ENCODE measurements at places on chromosomes 12 and 14.

DNA sequence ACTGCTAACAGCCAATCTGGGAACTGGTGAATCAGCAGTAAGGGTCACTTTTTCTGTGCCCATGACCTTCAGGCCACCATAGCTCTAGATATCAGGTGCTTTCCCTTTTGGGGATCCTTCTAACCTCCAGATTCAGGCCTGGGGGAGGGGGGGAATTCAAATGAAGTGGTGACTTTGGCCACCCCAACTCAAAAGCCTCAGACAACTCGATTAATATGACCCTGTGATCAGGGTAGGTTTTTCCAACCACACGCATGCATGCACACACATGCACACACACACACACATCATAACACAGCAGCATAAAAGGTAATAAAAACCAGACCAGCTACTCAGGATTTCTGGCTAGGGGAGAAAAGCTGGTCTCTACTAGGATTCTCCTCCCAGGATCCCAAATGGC, 5.3 kb downstream of the TBX3 start:
- no peak for DNase-seq

DNA sequence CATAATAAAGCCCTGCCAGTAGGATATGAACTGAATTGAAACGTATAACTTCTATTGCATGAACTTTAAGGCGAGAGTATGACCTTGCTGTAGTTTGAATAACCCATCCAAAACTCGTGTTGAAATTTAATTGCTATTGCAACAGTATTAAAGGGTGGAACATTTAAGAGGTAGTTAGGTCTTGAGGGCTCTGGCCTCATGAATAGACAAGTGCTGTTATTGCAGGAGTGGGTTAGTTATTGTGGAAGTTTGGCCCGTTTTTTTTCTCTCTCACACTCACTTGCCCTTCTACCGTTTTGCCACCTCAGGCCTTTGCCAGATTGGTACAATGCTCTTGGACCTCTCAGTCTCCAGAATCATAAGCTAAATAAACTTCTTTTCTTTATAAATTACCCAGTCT, 473.7 kb upstream of the SYT1 start:
- DNase-seq, result no peak

DNA sequence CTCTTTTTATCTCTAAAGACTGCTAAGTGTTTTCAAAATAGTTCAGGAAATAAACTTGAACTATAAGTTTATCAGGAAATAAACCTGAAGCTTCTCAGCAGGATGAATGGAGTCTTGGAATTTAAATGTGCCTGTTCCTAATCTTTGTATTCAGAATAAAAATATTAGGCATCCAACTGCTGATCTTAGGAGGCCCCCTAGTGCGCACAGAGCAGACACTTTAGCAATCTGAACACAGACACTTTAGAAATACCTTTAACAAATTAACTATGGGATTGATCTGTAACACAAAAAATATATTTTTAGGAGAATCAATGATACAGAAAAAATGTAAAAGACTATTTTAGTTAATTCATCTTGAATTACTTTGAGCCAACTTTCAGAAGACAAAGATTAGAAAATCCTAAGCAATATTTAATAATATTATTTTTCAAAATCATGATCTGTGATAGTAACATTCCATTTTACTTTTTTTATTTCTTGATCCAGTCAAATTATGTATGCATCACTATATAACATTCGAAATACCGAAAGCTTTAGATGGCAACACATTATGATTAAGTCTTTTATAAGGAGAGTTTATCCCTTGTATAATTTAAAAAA, 80.9 kb downstream of the SLC41A2 start:
- DNase-seq, result no peak

DNA sequence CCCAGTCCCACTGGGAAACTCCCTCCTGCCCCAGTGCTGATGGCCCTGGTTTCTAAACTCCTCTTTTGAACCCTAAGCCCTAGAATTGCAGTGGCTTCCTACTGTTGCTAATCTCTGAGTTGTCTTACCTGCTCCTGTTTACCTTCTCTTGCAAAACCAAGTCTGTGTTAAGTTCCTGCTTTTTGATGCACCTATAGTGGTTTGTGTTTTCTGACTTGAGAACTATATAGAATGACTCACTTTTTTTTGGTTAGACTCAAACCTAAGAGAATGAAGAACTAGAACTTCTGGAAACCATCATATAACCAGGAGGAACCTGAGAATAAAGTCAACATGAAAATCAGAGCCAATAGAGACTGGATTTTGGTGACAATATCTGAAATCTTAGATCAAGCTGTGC, 5.5 kb upstream of the GAS2L3 start:
- DNase-seq, result no peak

DNA sequence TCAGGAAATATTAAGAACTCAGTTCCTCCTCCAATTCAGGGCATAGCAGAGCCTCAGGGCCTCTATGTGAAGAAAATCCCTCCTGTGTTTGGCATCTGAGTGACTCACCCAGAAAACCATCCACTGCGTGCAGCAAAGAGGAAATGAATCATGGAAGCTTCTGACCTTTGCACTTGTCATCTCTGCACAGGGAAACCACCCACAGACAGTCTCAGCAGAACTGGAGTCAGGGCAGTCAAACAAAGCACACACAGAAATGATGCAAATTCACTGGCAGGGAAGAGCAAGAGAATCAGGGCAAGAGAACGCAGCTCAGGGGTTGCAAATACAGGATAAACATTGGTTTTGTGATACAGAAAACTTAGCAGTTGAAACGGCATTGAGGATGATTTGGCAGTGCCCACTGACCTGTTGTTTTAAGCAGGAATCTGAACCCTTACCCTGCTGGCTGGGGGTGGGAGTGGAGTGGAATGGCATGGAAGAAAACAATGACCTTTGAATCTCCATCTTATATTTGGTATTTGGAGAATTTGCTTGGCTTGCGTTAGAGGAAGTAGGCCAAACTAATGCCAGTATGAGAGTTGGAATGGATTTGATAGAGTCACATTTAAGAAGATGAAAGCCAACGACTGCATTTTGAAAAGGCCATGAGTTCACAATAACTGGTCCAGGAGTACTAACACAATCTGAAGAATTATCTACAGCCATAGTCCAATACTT, 53.5 kb downstream of the PHLDA1 start:
- DNase-seq, result peak; percentile 27

- no peak for DNase-seq
These were observed 6.4 kb downstream of the SSH1 start for GRCh38 chr12:108850854-108851573.

DNA sequence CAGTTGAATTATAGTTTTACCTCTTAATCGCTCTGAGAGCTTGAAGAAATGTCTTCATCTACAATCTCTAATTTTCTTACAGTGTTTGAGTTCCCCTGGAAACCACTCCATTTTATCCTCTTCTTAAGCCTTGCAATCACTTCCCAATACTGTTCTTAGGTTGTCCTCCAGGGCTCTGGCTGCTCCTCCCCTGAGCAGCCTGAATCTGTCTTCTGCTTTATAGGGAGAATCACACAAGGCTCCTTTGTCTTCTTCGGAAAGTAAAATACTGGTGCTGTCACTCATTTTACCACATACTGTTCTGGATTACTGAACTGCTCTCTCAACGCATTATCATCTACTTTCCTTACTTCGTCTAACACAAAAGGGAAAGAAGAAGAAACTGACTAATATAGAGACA, 133.7 kb downstream of the MDGA2 start:
- no peak for DNase-seq

DNA sequence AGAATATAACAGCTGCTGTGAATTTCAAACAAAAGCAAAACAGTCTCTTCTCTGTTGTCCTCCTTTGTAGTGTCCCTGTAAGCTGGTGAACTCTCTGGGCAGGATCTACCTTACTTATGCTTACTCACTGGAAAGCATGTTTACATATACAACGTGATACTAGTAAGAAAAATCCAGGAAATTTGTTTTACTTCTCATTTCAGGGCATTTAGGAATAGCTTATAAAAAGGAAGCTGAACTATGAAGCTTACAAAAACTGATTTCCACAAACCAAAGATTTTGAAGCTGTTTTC, 311.0 kb downstream of the NOVA1 start:
- no peak for DNase-seq

DNA sequence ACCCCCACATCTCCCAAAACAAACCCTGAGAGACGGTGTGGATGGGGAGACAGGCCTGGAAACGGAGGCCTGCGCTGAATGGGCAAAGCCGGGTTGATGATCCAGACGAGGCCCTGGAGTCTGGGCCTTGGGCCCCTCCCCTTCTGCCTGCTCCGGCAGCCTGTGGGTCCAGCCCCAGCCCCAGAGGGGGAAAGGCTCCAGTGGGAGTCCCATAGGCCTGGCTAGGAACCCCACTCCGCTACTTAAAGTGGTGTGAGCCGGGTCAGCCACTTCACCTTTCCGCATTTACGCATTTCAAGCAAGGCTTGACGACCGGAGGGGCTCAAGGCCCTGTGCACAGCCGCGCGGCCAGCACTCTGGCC, 695 bp upstream of the TNFAIP2 start:
- DNase-seq, result no peak

GRCh38 chr14:33691907-33692306, 259.0 kb downstream of the EGLN3 start:
- no peak for DNase-seq

DNA sequence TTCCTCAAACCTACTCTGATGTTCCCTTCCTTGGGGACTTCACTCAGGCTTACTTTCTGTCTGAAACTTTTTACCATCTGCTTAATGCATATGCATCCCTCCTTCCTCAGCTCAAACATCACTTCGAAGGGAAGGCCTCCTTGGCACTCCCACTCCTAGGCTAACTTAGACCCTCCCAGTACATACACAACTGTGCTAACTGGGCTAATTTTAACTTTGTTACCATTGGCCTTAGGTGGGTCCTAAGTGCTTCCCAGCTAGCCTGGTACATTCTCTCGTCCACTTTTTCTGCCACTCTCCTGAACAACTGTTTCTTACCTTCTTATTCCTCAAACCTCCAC, 3.8 kb downstream of the EEF1AKMT3 start:
- no peak for DNase-seq

DNA sequence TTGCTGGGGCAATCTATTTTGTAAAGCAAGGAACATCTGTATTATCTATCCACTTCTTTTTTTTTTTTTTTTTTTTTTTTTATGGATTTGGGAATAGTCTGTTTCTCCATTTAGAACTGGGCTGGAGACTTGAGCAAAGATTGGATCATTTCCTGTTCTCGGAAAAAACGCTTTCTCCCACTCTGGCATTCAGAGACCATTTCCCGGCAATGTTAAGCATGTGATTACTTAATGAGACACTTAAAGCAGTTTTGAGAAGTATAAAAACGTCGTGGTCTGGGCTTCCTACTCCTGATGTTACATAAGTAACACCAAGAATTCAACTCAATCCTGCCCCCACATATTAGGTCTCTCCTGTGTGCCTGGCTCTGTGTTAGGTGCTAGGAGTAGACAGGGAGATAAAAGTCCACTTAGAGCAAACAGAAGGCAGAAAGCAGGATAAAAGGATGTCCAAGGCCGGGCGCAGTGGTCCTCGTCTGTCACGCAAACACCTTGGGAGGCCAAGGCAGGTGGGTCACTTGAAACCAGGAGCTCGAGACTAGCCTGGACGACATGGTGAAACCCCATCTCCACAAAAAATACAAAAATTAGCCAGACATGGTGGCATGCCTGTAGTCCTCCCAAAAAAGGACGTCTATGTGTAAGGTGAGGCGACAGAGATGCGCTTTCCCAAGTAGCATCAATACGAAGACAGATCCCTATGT, 152.1 kb upstream of the GSC start:
- no peak for DNase-seq

GRCh38 chr12:132397934-132398385, 68.6 kb upstream of the GALNT9 start:
- no peak for DNase-seq

GRCh38 chr12:45289245-45290215, 73.6 kb downstream of the ANO6 start:
- DNase-seq, result no peak

DNA sequence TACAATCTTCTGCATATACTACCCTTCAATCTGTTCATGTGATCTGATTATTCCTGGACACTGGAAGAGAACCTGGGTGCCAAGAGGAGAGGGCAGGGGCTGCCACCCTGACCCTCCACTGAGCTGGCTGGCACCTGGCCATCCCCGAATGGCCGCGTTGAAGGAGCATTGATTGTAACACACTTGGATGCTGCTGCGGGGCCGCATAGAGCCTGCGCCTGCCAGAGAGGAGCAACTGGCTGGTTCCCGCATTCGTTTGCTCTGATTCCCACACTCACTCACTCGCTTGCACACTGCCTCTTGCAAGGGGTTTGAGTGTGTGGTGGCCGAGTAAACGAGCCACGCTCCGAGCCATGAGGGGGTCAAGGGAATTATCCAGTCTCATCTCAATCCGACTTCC, 32.4 kb downstream of the PSEN1 start:
- DNase-seq, result no peak

DNA sequence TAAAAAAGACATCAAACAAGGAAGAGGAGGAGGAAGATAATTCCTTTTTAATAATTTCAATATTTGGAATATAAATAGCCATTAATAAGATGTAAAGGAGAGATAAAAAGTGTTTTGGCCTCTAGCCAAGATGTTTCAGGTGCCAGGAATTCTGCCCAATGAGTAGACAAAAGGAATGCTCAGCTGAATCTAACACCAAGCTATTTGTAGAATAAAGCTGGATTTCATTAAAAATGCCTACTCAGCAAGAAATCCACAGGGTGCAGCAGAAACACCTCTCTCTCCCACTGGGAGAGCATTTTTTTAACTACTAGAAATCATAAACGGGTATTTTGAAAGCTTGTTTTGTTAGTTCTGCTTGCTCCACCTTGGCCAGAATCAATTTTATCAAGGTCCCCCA, 4.1 kb upstream of the STAB2 start:
- no peak for DNase-seq

DNA sequence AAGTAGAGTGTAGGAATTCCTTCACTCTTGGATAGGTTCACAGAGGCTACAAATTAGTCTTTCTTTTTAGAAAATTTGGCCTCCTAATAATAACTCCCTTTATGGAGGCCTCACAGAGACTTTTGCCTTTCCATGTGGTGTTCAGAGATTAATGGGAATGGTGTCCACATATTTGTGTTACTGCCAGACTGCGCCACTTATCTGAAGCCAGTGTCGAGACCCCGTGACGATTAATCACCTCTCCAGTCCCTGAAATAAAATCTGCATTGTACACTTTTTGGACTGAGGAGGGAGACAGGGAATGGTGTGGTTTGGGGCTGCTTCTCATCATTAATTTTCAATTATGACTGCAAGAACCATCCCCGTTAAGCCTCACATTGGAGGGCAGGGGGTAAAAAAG, 980.5 kb downstream of the FLRT2 start:
- DNase-seq, result no peak

DNA sequence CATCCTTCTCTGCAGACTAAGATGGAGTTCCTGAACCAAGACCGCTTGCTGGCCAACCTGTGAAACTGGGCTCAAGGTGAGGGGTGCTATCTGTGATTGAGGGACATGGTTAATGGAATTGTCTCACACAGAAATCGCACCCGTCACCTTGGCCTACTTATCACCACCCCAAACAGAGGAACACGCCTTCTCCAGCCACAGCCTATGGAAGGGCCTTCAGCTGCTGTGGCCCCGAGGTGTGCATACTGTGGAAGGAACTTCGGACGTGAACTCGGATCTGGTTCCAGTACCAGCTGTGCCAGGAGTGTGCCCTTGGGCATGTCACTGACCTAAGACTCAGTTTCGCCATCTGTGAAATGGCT, 44.4 kb downstream of the EVL start:
- DNase-seq, result no peak

- DNase-seq, result peak; percentile 63
These were observed 14.1 kb upstream of the CDH24 start for GRCh38 chr14:23071244-23071920.

GRCh38 chr14:45065540-45065939, 18.4 kb upstream of the PRPF39 start:
- no peak for DNase-seq

GRCh38 chr12:114697741-114698565, 14.0 kb upstream of the TBX3 start:
- DNase-seq, result no peak

GRCh38 chr12:12901158-12901791, 9.9 kb downstream of the GPRC5A start:
- DNase-seq, result no peak

Data from stimulated activated CD8-positive, alpha-beta memory T cell treated with anti-CD3 and anti-CD28 coated beads, Interleukin-2, amount 100 ng/mL, for 48 hours (primary cell).